ENCODE measurements at places on chromosomes 6 and 20. TPM values are rescaled to one million over a fixed set of nuclear protein-coding genes. Genes with fewer than 3 reads are reported as not detected.

GRCh38 chr6:37074053-37074827 lies 68.8 kb downstream of the FGD2 start:
- no peaks in the 10 kb centered on the region for H3K36me3 ChIP-seq
- no peak for DNase-seq
- H3K4me3 ChIP-seq: no peak overlapping the region

DNA sequence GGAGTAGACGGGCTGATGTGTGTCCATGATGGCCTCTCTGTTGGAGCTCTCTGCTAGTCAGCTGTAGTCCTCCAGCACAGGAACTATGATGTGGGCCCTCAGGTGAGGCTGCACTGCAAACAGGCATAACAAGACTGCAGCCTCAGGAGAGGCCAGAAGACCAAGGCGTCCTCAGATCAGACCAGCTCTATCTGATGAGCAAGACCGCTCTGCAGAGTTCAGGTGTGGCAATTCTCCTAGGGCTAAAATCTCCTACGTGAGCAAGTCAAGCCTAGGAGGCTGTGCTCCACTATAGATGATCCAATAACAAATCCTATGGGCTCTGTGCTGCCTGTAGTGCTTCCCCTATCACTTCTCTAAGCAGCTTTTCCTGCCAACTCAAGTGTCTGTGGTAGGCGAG lies 633.4 kb upstream of the SYNCRIP start:
- H3K4me1 ChIP-seq: no peaks in the 10 kb centered on the region
- DNase-seq: no peak
- no peaks in the 10 kb centered on the region for H3K36me3 ChIP-seq
- H3K27me3 ChIP-seq: no peaks in the 10 kb centered on the region
- no peak overlapping the region for H3K4me3 ChIP-seq

DNA sequence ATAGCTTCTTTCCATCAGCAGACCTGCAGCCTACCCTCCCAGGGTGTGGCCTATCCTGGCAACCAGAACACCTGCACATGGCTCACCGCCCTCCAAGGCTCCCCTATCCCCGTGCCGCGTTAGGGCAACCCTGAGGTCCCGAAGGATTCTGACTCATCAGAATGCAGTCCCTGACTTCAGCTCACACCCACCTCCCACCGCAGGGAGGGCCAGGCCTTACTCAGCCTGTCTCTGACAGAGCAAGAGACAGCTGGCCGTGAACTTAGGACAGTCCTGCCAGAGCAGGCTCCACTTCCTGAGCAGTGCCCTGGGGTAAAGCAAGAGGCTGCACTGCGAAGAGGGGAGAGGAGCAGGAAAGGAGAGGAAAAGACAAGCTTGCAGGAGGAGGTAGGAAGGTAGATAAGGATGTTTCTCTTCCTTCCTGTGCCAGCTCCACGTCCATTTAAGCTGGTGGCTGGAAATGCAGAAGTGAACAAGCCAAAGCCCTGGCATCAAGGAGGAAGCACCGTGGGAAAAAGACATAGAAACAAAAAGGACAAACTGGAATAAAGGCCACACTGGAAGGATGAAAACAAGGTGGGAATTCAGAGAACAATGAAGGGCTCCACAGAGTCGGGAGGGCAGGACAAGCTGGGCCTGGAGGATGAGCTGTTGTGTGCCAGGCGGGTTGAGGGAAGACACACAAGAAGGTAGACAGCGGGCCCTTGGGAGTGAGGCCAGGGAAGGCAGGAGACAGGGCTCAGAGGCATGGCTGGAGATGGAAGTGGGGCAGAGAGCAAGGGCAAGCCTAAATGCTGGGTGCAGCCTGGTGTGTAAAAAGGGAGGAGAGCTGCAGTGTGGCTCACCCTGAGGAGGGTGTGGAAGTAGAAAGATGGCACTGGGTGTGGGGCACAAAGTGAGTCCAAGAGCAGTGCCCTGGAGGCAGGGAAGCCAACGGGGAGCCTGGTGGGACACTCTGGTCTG lies 102.7 kb downstream of the SLC23A2 start:
- H3K36me3 ChIP-seq: peaks cover 26% of the 10 kb centered on the region
- peaks cover 74% of the 10 kb centered on the region for H3K4me1 ChIP-seq
- peak; percentile 97 for DNase-seq
- H3K27ac ChIP-seq: peak overlapping the region; percentile 47

The ULBP3 gene
- 3.7 TPM for total RNA-seq

- no peaks in the 10 kb centered on the region for H3K27me3 ChIP-seq
- no peak overlapping the region for H3K4me3 ChIP-seq
- no peak overlapping the region for H3K27ac ChIP-seq
- DNase-seq: no peak
Measured at GRCh38 chr20:51700809-51701285, 67.3 kb downstream of the ATP9A start.

DNA sequence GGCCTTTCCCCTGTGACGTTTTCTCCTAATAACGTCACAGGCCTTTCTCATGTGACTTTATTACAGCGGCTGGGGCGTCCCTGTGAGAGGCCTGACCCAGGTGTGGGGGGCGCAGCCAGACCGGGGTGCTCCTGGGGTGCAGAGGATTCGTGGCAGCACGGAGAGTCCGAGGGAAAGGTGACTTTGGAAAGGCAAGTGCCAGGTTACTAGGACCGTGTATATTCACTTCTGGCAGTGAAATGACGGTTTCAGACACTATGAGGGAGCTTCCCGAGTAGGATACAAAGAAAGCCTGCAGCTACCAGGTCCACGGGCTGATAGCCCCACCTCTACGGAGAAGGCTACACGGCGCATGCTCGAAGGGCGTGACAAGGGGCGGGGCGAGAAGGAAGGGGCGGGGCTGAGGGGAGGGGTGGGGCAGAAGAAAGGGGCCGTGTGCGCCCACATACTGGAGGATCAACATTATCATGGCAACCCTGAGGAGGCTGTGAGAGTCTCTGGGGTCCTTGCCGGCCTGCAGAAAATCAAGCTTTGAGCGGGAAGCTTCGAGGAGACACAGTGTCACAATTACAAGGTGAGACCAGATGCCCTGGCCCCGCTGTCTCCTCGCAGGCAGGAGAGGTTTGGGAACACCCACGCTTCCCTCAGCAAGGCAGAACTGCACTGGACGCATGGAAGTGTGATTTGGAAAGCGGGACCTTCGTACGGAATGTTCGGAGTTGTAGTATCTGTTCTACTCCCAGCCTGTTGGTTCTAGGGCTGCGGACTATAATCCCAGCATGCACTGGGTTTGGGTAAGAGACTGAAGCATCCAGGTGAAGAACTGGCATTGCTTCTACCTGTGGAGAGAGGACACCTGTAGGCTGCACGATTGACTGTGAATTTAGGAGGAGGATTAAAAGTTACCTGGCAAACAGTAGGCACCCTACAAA lies 54.4 kb upstream of the ZNF337 start:
- no peaks in the 10 kb centered on the region for H3K36me3 ChIP-seq
- H3K27ac ChIP-seq: no peak overlapping the region
- no peaks in the 10 kb centered on the region for H3K27me3 ChIP-seq

GRCh38 chr20:40493071-40493470 lies 196.0 kb downstream of the MAFB start:
- no peak overlapping the region for H3K4me3 ChIP-seq
- no peaks in the 10 kb centered on the region for H3K27me3 ChIP-seq
- peak; percentile 78 for DNase-seq
- no peaks in the 10 kb centered on the region for H3K4me1 ChIP-seq
- no peaks in the 10 kb centered on the region for H3K36me3 ChIP-seq

GRCh38 chr6:134253681-134254080 lies 64.2 kb downstream of the SGK1 start:
- H3K36me3 ChIP-seq: no peaks in the 10 kb centered on the region
- no peak overlapping the region for H3K4me3 ChIP-seq
- DNase-seq: peak; percentile 64
- H3K27me3 ChIP-seq: no peaks in the 10 kb centered on the region
- peaks cover 29% of the 10 kb centered on the region for H3K4me1 ChIP-seq

DNA sequence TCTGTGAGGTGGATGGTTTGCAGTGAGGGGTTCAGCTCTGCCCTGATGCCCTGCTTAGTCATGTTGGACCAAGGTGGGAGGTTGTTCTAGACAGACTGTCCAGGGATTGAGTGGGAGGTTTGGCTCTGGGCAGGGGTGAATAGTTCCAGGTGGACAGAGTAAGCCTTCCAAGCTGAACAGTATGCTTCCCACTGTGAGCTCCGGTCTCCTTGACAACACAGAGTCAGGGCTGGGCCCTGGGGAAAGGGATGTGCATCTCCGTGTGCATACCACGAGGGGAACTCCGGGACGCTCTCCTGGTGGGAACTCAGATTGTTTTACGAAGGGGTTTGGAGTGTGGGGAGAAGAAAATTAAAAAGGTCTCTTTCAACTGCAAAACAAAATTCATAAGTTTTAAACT lies 174.7 kb downstream of the DHX35 start:
- H3K4me3 ChIP-seq: no peak overlapping the region
- no peaks in the 10 kb centered on the region for H3K4me1 ChIP-seq
- DNase-seq: no peak
- H3K27me3 ChIP-seq: peaks cover 3% of the 10 kb centered on the region

The NKAIN4 gene
- not detected for total RNA-seq

GRCh38 chr6:35669451-35670045 lies 19.2 kb downstream of the FKBP5 start:
- H3K27ac ChIP-seq: no peak overlapping the region
- H3K4me3 ChIP-seq: no peak overlapping the region
- H3K36me3 ChIP-seq: no peaks in the 10 kb centered on the region
- no peaks in the 10 kb centered on the region for H3K27me3 ChIP-seq
- peaks cover 18% of the 10 kb centered on the region for H3K4me1 ChIP-seq

DNA sequence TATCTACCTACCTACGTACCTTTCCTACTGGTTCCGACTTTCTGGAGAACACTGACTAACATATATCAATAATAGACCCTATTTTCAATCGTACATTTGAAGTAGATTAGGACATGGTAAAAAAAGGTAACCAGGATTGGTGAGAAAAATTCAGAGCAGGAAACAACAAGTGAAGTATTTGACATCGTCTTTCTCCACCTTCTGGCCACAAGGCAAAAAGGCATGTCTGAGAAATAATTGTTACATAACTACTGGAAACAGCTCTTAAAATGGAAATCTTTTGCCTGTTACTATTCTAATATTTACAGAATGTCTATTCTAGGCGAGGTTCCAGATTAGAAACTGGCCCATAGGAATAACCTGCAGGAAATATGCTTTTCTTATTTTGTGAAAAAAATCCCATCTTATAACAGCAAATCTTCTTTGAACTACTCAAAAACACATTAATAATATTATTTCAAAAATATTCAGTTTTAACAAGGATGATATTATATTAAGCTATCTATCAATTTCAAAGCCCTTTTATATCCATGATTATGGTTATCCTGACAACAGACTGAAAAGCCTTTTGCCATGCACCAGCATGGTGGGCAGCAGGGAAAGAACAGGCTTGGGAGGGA lies 80.8 kb downstream of the RCAN2 start:
- no peaks in the 10 kb centered on the region for H3K36me3 ChIP-seq
- H3K4me1 ChIP-seq: peaks cover 22% of the 10 kb centered on the region
- DNase-seq: peak; percentile 39

DNA sequence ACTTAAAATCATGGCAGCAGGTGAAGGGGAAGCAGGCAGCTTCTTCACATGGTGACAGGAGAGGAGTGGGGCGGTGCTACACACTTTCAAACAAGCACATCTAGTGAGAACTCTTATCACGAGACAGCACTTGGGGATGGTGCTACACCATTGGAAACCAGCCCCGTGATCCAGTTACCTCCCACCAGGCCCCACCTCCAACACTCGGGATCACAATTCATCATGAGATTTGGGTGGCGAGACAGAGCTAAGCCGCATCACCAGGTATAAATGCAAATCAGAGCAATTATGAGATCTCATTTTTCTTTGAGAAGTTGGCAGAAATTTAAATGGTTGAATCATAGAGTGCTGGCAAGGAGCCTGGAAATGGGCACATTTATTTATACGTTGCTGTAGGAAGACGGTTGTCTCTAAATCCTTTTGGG lies 31.4 kb downstream of the IGF2R start:
- H3K27me3 ChIP-seq: no peaks in the 10 kb centered on the region
- H3K27ac ChIP-seq: no peak overlapping the region

DNA sequence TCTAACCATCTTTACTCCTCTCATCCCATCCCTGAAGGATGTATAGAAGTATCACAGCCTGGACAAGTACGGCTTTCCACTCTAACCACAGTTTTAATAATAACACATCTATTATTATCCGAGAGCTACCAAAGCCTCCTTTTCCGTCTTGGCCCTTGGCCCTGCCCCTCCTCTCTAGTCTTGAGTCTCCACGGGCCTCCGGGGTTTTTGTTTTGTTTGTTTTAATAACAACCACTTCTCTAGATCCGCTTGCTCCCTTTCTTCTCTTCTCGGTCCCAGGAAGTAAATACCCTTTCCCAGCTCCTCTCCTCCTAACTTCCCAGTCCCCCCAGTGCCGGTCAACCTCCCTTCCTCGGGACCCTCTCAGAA lies 661 bp downstream of the LCA5 start:
- no peaks in the 10 kb centered on the region for H3K36me3 ChIP-seq
- H3K27me3 ChIP-seq: no peaks in the 10 kb centered on the region
- H3K4me3 ChIP-seq: peak overlapping the region; percentile 93
- peak overlapping the region; percentile 91 for H3K27ac ChIP-seq
- peak; percentile 35 for DNase-seq

DNA sequence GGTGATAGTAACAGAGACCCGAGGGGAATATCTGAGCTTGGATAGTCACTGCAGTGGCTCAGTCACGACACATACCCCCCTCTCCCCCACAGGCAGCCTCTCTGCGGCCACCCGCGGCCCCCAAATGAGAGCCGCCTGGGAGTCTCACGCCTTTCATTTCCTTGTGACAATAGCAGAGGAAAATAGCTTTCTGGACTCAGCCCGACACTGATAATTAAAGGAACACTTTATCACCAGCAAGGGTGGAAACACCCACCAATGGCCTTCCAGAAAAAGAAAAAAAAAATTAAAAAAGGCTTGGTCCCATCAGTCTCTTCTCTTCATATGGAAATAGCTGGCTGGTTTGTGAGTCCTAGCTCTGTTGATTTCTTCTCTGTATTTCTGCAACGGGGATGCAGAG lies 35.1 kb upstream of the KCNG1 start:
- H3K27ac ChIP-seq: no peak overlapping the region
- H3K4me1 ChIP-seq: no peaks in the 10 kb centered on the region
- H3K4me3 ChIP-seq: no peak overlapping the region
- no peaks in the 10 kb centered on the region for H3K27me3 ChIP-seq

Data from adrenal gland (tissue), 19 donors.